CD4-positive, alpha-beta T cell treated with Interleukin-21 for 1 hour (primary cell): ENCODE measurements at places on chromosomes 3 and 15.

GRCh38 chr3:171753665-171754408, 56.4 kb downstream of the PLD1 start:
- no peak for DNase-seq

DNA sequence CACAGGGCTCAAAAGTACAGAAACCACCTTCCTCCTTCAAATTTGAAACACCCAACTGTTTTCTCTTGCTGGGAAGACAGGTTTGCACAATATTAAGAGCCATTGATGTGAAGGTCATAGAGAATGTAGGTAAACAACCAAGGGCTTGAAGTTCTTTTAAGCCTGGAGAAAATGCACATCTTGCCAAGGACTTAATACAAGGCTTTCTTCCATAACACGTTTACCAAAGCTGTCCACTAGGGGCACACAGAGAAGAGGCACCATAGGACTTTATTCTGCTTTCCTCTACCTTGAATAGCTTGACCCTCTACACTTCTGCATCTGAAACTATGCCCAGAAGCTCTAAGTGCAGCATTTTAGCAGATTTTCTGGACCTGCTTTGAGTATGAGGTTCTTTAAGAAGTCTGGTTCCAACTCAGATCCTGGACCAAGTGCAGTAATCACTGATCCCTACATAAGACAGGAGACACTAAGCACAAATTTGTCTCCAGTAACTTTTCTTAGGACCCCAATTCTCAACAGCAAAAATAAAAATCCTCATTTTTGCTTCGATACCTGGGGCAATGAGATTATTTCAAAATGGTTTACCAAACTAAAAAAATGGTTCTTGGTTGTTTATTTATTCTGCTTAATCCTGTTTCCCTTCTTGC, 138.0 kb downstream of the FBN1 start:
- DNase-seq, result peak; percentile 19

DNA sequence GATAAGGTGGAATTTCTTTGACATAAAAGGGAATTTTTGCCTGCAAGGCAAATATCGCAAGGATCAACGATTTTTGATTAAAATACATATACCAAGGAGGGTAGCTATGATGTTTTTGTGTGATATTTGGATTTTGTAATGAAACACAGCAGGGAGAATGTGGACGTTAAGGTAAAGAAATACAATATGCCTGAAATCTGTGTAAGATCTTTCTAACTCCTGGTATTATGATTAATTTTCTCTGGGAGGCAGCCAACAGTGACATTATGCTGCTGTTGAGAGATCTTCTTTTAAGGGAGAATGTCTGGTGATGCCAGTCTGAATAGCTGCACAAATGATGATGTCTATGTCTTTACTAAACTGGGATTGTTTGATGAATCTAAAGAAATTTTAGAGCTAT, 972.2 kb downstream of the SQOR start:
- no peak for DNase-seq

DNA sequence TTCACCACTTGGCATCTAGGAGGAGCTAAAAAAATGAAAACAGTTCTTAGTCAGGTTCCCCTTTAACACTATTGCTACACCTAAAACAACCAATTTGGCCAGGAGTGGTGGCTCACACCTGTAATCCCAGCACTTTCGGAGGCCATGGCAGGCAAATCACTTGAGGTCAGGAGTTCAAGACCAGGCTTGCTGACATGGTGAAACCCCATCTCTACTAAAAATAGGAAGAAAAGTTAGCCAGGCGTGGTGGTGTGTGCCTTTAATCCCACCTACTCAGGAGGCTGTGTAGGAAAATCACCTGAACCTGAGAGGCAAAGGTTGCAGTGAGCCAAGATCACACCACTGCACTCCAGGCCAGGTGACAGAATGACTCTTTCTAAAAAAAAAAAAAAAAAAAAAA, 124.1 kb downstream of the DGKG start:
- DNase-seq, result no peak

DNA sequence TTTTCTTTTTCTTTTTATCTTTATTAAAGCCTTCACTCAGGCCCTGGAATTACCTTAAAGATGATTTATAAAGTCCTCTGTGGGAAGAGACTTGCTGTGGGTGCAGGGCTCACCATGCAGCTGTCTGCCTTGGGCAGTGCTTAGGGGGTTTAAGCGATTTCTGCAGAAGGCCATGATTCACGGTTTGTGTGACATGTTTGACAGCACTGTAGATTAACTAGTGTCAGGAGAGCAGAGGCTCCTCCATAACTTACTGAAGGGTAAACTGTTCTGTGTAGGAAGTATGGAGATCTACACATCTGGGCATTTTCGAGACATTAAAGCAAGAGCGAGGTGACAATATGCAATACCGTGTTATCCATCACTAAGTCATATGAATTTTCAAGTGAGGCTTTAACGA, 137.7 kb downstream of the LRIG1 start:
- DNase-seq, result no peak

DNA sequence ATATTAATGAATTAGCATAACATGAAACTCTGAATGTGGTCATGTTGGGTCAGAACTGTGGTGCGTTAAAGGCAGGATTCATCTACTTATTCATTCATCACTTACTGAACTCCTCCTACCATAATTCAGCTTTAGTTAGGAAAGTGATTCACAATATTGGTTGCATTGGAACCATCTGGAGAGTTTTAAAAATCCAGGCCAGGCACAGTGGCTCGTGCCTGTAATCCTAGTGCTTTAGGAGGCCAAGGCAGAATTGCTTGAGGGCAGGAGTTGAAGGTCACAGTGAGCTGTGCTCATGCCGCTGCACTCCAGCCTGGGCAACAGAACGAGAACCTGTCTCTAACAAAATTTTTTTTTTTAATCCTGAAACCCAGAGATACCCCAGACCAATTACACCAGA, 44.2 kb upstream of the ATG7 start:
- DNase-seq, result no peak

DNA sequence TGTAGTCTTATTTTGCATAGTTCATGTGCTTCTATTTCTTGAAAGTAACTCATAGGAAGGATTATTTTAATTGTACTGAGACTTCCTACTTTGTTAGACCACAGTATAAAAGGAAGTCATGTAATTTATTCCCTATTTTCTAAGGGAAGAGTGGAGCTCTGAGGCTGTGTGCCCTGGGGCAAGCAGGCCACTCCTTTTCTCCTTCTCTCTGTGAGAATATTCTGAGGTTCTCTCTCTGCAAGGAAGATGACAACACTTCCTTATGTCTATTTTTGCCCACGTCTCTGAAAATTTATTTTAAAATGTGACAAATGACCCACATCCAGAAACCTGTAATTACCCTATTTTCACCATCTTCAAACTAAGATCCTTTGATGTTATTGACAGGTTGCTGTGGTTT, 11.0 kb downstream of the KCTD6 start:
- DNase-seq, result no peak

GRCh38 chr3:60140160-60140559, 1090.3 kb upstream of the CFAP20DC start:
- DNase-seq, result no peak

GRCh38 chr3:128572644-128573105, 77.9 kb downstream of the RPN1 start:
- DNase-seq, result peak; percentile 17

- no peak for DNase-seq
These were observed 101.9 kb downstream of the CHDH start for GRCh38 chr3:53744351-53744750.

GRCh38 chr3:31106204-31106603, 211.7 kb upstream of the GADL1 start:
- DNase-seq, result no peak

DNA sequence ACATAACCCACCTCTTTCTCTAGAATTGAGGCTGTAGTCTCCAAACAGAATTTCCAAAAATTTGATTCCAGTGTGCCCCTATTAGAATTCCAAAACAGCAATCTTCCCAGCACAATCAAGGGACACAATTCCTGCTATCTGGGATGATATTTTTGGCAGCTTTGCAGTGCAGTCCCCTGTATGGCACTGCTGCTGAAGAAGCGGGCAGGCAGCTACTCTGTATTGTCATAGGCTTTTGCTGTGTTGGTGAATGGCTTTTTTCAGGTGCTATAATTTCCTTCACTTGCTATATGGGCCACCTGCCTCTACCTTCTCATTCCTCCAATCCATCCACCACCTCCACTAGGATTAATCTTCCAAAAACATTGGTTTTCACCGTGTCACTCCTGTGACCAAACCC, 145.5 kb downstream of the VGLL4 start:
- DNase-seq, result no peak

DNA sequence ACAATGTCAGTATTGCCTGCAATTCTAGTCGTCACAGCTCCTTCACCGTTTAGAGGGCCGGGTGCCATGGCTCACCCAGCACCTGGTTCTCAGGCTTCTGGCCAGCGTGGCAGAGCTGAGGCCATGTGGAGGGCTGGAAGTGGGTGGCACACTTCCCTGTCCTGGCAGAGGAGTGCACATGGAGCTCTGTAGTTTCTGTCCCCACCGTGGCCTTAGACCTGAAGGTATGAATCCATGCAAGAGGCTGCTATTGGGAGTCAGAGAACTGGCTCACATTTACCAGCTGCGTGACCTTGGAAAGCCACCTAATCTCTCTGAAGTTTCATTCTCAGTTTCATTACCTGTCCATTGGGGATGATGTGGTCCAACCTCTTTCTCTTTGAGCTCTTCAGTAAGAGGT, 22.2 kb downstream of the EPHB1 start:
- DNase-seq, result no peak

DNA sequence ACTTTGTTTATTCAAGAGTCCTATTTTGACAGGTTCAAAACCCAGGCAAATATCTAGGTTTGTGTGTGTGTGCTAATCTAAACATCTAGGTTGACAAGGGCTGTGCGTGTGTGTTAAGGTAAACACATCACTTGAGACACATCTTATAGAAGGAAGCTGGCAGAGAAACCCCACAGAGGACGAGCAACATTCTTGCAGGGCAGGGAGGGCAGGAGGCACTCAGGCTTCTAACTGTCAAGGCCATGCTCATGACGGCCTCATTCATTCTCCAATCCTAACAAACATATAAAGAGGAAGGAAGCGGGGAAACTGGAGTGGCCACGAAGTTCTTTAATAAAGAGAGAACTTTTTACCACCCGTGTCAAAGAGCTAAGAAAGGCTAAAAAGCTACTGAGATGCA, 43.4 kb downstream of the SLCO2A1 start:
- DNase-seq, result no peak

GRCh38 chr3:67458896-67459530, 195.4 kb downstream of the SUCLG2 start:
- DNase-seq, result no peak

DNA sequence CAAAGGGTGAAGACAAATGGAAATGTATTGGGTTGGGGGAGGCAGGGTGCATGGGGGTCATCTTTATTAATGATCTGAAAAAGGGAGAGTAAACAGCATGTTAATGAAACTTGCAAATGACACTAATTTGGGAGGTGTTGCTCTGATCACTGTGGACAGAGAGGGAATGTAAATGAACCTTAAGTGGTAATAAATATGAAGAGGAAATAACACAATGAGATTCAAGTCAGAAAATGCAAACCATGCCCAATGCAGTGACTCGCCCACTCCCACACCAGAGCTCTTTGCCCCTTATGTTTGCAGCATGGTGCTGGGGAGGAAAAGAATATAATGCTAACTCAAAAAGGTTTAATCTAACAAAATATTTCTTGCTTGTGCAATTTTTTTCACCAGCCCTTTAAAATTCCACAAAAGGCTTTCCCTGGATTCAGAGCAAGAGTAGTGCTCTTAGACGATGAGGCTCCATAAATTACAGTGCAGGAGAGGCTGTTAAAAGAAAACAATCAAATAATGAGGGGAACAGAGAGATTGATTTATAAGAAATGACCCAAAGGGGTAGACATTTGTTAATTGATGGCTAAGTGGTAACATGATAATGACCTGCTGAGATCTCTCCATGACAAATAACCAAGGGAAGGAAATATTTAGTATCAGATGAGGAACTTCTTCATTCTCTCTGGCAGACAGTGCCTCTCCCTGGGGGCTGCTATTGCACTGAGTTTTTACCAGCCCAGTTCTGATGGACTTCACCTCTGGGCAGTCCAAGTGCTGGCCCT, 210.0 kb upstream of the PPP2R3A start:
- no peak for DNase-seq

DNA sequence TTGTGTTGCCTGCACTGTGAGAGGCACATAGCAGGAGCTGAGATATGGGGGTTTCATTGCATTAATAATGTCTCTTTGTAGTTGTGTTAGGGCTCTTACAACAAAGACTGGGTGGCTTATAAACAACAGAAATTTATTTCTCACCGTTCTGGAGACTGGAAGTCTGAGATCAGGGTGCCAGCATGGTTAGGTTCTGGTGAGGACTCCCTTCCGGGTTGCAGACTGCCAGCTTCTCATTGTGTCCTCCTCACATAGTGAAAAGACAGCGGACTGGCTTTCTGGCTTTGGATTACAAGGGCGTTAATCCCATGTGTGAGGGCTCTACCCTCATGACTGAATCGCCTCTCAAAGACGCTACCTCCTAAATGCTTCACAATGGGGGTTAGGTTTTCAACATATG, 20.6 kb downstream of the TMEM108 start:
- no peak for DNase-seq

DNA sequence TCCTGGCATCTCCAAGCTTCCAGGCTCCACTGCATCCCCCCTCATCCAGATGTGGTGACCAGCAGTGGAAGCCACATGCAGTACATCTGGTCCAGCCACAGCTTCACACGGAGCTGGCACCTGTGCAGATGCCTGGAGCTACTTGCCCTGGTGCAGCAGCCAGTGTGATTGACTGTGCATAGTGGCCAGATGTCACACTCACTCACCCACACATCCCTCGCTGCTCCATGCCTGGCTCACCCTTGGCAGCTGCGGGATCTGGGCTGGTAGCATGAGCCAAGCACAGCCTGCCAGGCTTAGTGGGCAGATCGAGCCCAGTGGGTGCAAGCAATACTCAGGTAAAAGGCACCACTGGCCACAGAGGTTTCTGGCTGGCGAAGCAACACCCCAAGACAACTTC, 398.0 kb upstream of the CNTN4 start:
- DNase-seq, result no peak

GRCh38 chr3:51715977-51716294, 9.1 kb downstream of the GRM2 start:
- no peak for DNase-seq

- no peak for DNase-seq
These were observed 55.2 kb downstream of the RPL39L start for GRCh38 chr3:187084126-187084525.

GRCh38 chr3:56976651-56977560, 83.6 kb upstream of the SPATA12 start:
- no peak for DNase-seq

DNA sequence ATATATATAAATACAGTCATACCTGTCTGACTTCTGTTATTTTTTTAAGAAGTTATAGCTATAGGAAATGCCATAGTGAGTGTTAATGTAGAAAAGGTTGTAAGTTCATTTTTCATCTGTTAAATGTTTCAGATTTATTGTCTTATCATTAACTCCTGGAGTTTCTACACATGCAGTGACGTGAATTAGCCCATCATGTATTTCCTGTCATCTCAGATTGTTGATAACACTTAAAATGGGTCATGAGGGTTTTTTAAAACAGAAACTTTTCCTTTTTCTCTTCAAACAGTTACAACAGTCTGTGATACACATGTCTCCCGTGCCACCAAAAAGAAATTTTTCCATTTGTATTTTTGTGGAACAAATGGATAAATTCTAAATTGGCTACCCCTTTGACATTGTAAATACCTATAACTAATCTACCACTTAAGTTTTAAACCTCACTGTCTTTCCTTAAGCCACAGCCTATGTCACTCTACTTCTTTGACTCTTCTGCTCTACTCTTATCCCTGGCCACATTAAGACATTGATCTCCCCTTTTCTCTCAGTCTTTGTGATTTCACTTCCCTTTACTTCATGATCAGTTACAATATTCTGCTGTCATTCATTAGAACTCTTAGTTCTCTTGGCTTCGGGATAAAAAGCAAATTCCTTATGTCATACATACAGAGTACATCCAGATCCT, 89.1 kb downstream of the NEO1 start:
- DNase-seq, result peak; percentile 31
